ENCODE measurements at places on chromosomes 16 and 17.
A peak's percentile ranks its signal among the peaks of the same experiment; 100 is the strongest.

GRCh38 chr17:3998436-3998835 lies 34.2 kb upstream of the ATP2A3 start:
- DNase-seq, result no peak

DNA sequence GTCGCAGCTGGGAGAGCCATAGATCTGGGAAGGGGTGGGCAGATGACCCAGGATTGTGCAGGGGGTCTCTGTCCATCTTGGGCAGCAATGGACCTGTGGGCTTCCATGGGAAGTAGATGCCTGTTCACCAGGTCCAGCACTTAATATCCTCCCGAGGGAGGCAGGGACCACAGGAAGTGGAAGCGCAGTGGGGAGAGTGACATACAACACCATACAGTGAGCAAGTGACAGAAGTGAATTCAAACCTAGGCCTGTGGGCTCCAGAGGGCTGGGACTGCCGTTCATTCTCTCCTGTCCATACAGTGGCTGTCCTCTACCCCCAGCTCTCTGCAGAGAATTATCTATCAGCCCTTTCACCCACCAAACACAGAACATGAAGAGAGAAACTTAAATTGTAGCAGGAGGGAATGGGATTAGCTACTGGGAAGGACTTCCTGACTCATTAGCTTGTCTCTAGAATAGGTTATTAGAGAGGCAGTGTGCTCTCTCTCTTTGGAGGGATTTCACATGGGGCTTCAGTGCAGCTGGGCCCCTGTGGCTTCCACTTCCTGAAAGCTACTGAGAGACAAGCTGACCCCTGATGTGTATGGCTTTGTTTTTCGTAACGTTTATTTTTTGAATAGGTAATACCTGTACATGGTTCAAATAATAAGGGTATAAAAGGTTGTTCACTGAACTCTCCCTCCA lies 13.1 kb upstream of the SEZ6 start:
- no peak for DNase-seq

- DNase-seq, result no peak
Observed at GRCh38 chr16:12271006-12271405, 294.5 kb downstream of the SNX29 start.

DNA sequence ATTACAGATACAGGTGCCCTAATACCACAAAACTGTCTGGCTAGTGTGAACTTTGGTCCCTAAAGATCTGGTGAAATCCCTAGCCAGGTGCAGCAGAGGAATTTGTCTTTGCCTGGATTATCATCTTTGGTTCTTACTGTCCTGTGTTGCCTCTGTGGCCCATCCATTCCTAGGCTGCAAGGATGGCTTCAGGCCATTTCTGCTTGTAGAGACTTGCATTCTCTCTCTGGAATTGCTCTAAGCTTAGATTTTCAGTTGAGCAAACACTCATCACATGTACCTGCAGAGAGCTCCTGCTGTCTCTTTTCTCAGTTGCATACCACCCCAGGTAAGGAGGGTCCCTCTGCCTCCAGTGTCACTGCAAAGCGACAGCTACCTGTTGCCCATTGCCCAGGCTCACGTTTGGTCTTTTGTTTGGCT lies 114.9 kb downstream of the PRKCA start:
- DNase-seq, result no peak

DNA sequence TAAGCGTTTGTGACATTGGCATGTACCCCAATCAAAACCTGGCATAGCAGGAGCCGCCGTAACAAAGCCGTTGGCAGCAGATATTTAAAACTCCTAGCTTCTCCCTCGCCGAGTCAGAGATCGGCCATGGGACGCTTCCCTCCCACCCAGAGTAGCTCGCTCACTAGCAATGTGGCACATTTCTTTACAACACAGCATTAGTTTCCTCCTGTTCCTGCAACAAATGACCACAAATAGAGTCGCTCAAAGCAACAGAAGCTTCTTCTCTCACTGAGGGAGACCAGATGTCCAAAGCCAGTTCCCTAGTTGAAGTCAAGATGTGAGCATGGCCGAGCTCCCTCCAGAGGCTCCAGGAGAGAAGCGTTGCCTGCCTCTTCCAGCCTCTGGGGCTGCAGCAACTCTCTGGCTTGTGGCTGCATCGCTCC lies 106.7 kb downstream of the RBFOX3 start:
- DNase-seq, result no peak

DNA sequence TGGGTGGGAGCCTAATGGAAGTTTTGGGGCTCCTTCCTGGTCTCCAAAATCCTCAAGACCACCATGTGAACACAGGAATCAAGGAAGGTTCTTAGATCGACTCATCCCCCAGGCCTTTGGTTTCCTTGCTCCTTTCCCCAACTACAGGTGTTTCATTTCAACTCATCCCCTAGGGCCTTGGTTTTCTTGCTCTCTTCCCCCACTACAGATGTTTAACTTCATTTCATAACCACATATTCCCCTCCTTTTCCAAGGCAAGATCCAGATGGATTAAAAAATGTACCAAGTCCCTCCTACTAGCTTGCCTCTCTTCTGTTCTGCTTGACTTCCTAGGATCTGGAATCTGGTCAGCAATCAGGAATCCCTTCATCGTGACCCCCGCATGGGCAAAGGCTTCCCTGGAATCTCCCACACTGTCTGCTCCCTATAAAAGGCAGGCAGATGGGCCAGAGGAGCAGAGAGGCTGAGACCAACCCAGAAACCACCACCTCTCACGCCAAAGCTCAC lies at the start of gene CCL11:
Gene CCL11, plus strand, starts transcription at position 457 of the 507 bp plus-strand sequence. CDS start 67 bp downstream, outside the sequence.
- DNase-seq, result no peak

DNA sequence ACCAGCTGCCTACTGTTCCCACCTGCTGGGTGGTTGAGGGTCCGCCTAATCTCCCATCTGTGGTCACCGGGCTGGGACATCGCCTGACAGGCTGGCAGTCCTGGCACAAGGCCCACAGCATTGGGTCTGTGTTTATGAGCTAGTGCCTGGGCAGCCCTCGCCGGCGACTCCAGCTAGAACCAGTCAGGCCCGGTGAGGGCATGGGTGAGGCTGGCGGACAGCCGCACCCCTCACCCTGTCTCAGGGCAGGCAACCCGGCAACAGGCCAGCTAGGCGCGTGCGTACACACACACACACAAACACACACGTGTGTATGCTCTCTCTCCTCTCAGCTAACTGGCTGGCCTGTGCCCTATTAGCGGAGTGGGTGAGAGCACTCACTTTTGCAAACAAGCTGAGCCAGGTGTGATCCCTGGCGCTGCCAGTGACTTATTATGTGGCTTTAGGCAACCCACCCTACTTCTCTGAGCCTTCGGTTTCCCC lies 10.4 kb downstream of the HSD11B2 start:
- DNase-seq, result peak; percentile 91

DNA sequence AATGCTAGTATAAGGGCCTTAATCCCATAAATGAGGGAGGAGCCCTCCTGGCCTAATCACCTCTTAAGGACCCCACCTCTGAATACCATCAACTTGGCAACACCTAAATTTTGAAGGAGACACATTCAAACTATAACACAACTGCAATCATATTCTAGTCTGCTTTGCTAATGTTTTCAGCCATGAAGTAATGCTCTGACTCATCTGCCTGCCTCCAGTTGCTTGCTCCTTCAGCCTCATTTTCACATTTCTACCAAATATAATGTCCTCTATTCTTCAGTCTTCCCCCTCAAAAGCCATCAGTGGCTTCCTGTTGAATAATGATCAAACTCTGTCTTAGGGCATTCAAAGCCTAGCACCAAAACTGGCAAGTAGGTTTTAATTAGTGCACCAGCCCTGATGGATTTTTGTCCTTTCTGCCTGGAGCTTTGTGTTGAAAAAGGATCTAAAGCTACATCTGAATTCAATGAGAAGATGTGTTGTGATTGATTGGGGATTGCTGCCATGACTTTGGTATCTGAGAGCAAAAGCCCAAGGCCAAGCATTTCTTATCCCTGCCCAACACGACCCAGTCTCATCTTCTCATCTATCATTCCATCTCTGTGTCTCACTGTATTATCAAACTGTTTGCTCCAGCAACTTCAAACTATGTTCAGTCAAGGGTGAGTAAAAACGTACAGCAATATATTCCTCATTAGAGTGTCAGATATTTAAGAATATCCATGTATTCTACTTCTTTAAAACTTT lies 140.8 kb upstream of the ELAC2 start:
- DNase-seq, result no peak

GRCh38 chr17:13395862-13396261 lies 205.9 kb downstream of the HS3ST3A1 start:
- no peak for DNase-seq

GRCh38 chr16:54050459-54051210 lies 236.0 kb downstream of the IRX3 start:
- DNase-seq, result no peak

- DNase-seq, result peak; percentile 24
Observed at GRCh38 chr17:49190932-49191331, 19.4 kb downstream of the GNGT2 start.

DNA sequence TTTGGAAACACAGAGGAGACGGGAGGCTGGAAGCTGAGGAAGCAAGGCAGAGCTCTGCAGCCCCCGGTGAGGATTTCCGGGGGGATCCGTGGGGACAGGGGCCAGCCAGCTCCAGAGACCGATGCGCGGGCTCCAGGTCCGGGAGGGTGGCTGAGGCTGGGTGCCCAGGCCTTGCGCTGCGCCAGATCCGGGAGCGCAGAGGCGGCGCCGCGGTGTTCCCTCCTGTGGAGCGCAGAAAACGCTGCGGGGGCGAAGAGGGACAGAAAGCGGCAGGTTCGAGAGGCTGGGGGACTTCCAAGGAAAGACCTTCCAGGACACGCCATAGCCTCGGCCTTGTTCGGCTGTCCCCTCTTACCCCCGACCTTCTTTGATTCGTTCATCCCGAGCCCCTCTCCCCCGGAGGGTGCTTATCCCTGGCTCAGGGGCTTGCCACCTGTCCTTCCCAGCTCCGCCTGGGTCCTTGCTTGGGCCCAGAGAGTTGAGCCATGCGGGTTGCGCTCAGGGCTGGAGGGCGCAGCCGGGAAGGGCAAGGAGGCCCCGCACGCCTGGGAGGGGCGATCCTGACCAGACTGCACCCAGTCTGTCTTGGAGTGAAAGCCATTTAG lies 697 bp upstream of the SHISA9 start:
- no peak for DNase-seq

GRCh38 chr16:3485821-3486505 lies 9.3 kb downstream of the C16orf90 start:
- no peak for DNase-seq

GRCh38 chr17:19379361-19380065 lies 1.2 kb downstream of the MAPK7 start:
- DNase-seq, result no peak

- no peak for DNase-seq
Observed at GRCh38 chr17:5678171-5678570, 93.9 kb upstream of the NLRP1 start.
